Activated T-cell treated with anti-CD3 and anti-CD28 coated beads, Interleukin-2, amount 50 U/mL, for 4 hours (primary cell): ENCODE measurements at places on chromosomes 1 and 21. TPM values are rescaled to one million over a fixed set of nuclear protein-coding genes. Genes with fewer than 3 reads are reported as not detected.

GRCh38 chr21:15063814-15064575 lies 805 bp downstream of the NRIP1 start:
- DNase-seq: no peak

DNA sequence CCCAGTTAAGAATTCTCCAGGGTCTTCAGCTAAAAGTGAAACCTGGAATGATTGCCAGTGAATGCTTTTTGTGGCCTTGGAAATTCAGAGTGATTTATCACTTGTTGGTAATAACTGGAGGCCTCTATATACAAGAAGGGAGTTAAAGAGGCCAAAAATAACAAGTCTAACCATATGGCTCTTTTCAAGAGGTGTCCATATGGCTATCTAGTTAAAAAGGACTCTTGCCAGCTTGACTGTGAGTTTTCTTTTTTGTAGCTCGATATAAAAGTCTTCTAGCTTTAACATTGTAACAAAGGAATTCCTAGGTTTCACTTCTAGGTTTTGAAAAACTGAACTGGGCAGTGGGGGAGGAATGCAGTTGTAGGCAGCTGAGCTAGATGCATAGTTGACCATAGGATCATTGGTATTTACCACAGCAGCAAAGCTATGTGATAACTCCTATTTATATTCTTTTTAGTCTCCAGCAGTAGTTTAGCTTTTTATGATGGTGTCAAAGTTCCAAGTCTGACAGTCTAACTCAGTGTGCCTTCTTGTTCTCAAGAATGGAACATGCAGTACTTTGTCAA lies 44.4 kb downstream of the CACHD1 start:
- no peak for DNase-seq

The PTPN14 gene
- 3.1 TPM for total RNA-seq

DNA sequence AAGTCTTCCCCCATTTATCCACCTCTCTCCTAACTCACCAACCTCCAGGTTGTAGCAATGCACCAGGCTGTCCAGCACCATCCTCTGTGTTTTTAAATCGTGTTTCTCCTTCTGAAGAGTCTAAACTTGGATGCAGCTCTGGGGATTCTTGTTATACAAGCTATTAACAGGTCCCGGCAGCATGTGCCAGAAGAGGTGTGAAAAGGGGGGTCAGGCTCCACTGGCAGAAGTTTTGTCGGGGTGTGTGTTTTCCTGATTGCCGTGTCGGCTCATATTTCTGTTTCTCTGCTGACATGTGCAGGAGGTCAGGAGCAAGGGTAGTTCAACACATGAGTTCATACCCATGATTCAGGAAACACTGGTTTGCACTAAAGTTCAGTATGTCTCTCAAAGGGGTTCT lies 658.6 kb upstream of the CAMK1G start:
- DNase-seq: no peak

DNA sequence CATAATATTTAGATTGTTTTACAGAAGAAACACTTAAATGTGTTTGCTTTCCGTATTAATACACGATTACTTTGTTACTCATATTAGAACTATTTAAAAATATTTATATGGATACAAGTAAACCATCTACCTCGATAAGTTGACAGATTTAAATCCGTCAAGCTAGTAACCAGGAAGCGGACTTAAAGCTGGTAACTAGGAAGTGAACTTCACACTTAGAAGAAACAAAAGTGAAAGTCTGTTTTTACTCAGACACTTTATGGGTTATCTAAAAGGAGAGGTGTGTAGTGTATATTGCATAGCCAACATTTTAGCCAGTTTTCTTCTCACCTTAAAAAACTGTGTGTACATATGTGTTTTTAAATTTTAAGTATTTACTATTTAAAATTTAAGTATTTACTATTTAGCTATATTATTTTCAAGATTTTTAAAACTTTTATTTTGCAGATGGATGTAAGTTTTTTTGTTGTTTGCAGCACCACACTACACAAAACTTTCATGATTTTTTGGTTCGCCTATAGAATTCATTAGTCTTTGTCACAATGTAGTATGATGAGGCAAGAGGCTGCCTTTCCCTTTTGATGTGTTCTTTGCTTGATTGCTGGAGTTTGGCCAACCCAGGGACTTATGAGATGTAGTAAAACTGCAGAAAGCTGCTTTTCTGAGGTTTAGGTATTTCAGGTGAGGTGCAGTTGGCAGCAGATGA lies 2.7 kb downstream of the USP25 start:
- no peak for DNase-seq

The CD101 gene
- 0.65 TPM for total RNA-seq

- DNase-seq: no peak
Measured at GRCh38 chr1:36835696-36836095, 198.6 kb downstream of the GRIK3 start.

- no peak for DNase-seq
Measured at GRCh38 chr1:244322791-244323521, 128.8 kb downstream of the ADSS2 start.

- no peak for DNase-seq
Measured at GRCh38 chr1:93776728-93777127, 95.1 kb upstream of the BCAR3 start.

GRCh38 chr1:96308314-96308713 lies 413.3 kb upstream of the PTBP2 start:
- no peak for DNase-seq

- no peak for DNase-seq
Measured at GRCh38 chr21:29145852-29146453, 15.5 kb downstream of the MAP3K7CL start.

GRCh38 chr1:44557778-44558177 lies 116.5 kb downstream of the TMEM53 start:
- DNase-seq: no peak

The LYPD8 gene
- not detected for total RNA-seq

GRCh38 chr1:151594143-151594625 lies 17.7 kb upstream of the SNX27 start:
- peak; percentile 86 for DNase-seq

The SLC66A1 gene
- total RNA-seq: 3.6 TPM

GRCh38 chr1:22652881-22653316 lies at the start of gene C1QB:
C1QB (plus strand) TSS chr1:22653236; CDS start chr1:22659463, 6,227 bp downstream.
- DNase-seq: no peak

DNA sequence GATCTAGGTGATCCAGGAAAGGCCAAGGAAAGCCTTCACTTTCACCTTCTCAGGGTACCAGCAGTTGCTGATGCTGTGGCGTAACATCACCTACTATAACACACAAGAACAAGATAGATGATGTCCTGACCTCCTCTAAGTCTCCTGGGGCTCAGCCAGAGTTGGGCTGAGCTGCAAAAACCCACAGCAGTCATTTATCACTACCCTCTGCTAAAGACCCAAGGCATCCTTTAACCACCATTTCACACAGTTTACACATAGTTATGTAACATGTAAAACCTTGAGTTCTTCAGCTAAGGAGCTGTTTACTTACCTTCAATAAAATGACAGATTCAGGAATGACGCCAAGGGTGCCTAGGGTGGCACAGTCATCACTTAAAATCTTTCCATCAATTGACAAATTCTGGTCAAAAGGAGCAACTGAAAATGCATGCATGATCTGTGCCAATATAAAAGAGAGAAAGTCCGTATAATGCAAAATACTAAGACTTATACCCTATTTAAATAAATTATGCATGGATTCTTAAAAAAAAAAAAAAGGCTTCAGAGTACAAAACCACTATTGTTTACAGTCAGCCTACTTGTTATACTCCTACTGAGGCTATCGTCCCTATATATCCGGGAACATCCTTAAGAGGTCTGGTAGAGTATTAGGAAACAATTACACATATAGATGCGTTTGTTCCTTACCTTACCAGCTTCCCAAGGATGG lies 20.7 kb upstream of the RAP1GAP start:
- no peak for DNase-seq

DNA sequence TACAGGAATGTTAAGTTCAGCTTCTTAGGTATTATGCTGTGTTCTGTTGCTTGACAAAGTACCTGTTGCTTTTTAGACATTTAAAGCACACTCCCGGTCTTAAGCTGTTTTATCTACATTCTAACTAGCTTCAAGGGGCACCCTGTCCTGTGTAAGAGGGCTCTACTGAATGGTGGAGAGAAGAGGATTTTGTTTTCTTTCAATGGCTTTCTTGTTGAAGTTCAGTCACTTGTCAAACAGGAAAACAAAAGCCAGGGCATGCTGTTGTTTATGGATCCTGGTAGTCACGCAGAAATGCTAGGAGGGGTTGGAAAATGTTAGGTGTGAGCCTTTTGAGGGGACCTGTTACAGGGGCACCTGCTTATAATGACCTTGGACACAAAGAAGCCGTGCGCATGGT lies 30.7 kb downstream of the PGM1 start:
- no peak for DNase-seq

The NSL1 gene
- 31.8 TPM for total RNA-seq

DNA sequence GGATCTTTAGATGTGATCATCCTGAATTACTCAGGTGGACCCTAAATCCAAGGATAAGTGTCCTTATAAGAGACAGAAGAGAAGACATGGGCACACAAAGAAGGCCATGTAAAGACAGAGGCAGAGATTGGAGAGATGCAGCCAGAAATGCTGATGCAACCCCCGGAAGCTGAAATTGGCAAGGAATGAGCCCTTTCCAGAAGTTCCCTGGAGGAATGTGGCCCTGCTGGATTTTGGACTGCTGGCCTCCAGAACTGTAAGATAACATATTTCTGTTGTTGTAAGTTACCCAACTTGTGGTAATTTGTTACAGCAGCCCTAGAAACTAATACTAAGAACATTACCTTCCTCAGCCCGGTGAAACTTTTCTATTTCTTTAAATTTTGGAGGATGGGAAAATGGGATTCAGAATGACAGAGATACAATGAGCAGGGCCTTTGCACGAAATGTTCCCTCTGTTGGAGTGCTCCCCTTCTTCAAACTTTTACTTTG lies 11.2 kb upstream of the PLPP3 start:
- DNase-seq: no peak

GRCh38 chr1:69572921-69573320 lies 5.2 kb downstream of the LRRC7 start:
- DNase-seq: no peak

DNA sequence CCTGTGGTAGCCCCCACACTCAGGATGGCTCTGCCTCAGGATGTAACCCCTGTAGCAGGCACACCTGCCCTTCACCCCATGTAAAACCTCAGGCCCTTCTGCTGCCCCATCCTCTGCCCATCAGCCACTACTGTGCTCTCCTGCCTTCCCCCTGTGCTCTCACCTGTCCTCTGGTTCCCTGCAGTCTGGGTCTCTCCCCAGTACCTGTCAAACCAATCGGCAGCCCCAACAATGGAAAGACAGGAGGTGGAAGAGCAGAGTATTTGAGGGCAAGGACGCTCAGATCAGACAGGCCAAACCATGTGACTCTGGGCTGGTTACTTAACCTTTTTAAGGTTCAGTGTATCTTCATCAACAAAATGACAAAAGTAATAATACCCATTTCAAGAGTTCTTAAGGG lies 30.9 kb downstream of the SMIM12 start:
- no peak for DNase-seq

The DNASE2B gene
- not detected for total RNA-seq

The MOV10 gene
- total RNA-seq: 20.8 TPM

GRCh38 chr1:237032029-237032428 lies 10.0 kb upstream of the RYR2 start:
- no peak for DNase-seq

The CELA3A gene
- total RNA-seq: 6.9 TPM

The TEDDM1 gene
- total RNA-seq: not detected

The ST3GAL3 gene
- 5.7 TPM for total RNA-seq

GRCh38 chr21:37146320-37147235 lies 73.5 kb downstream of the TTC3 start:
- no peak for DNase-seq
